ENCODE measurements at places on chromosomes 16 and 17.

DNA sequence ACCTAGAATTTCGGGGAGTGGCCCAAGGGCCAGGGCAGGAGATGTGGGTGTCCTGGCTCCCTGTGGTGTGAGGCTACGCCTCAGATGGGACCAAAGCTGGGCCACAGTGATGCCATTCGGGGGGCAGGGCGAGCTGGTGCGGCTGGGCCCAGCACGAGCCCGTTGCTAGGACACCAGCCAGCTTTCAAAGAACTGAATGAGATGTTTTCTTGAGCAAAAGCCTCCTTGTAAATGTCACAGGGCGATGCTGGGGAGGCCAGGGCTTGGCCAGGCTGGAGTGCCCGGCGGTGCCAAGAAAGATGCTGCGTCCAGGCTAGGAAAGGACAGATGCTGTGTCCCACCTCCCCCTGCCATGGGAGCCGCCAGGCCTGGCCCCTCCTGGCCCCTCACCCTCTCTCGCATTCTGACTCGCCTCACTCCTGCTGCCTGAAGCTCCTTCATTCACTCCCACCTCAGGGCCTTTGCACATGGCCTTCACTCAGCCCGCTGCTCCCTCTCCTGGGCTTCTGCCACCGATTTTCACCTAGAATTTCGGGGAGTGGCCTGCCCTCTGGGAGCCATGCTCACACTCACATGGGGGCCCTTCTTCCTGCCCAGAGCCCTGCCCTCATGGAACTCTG is 39.1 kb downstream of the CPNE2 start:
- no peak for DNase-seq

GRCh38 chr16:19071811-19072777 is 4.7 kb downstream of the COQ7 start:
- DNase-seq, result peak; percentile 61

DNA sequence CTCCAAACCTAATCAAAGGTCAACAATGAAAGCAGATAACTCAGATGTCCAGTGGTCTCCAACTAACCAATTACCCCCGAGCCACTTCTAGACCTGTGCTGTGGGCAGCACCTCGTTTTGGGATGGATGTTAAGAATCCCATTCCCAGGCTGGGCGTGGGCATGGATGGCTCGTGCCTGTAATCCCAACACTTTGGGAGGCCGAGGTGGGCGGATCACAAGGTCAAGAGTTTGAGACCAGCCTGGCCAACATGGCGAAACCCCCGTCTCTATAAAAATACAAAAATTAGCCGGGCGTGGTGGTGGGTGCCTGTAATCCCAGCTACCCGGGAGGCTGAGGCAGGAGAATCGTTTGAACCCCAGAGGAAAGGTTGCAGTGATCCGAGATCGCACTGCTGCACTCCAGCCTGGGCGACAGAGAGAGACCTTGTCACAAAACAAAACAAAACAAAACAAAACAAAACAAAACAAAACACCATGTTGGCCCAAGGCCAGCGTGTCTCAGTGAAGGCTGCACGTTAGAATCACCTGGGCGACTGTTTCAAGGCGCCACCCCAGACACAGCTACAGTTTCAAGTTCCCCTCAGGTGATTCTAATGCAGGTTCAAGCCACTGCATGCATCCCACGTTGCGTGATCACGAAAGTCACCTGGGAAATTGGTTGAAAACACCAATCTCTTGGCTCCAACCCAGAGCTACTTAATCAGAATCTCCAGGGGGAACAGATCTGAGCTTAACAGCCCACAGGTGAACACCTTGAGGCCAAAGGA is 21.3 kb downstream of the COX4I1 start:
- no peak for DNase-seq

DNA sequence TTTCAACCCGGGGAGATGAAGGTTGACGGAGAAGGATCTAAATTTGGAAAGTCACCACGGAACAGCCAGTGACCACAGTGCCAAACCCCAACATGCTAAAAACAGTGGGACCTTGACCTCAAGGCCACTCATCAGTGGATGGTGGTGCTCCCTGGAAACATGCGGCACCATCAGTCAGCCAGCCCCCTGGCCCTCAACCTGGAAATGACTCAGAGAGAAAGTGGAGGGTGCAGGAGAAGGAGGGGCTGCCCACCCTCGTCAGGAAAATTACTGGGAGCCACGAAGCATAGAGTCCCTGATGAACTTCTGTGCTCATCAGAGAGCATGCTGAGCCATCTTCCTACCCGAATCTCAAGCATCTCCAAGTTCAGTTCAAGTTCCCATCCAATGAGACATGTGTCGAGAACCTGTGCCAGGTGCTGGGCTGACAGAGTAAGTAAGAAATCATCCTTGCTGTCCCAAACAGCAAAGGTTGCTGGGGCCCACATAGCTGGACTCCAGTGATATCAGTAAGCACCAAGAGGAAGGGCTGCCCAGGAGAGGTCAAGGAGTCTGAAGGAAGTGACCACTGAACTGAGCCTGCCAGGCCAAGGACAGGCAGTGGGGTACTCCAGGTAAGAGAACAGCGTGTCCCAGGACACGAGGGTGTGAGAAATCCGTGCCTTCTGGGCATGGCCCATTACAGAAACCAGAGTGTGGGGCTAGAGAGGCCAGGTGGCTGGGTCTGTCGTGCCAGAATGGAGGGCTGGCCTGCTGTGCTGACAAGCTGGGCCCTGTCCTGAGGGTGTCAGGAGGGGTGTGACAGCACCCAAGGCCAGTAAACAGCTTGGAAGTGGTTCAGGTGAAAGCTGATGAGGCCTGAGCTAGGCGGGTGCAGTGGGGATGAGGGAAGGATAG is 5.2 kb downstream of the PECAM1 start:
- no peak for DNase-seq

DNA sequence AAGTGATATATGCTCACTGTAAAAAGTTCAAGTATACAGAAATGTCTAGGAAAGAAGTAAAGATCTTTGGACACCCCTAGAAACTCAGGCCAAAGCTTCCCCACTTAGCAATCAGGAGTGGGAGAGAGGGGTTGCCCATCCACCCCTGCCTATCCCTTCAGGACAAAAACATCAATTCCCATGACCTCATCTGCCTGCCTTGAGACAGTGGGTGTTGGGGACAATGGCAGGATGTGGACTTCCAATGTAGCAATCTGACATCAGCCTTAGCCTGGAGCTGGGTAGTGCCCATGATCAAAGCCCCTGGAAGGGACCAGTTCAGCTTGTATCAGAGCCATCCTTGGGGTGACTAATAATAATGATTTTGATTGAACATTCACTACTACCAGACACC is 18.1 kb downstream of the ITPRIPL2 start:
- DNase-seq, result no peak

- no peak for DNase-seq
Observed at GRCh38 chr17:11178581-11178980, 62.4 kb upstream of the SHISA6 start.

DNA sequence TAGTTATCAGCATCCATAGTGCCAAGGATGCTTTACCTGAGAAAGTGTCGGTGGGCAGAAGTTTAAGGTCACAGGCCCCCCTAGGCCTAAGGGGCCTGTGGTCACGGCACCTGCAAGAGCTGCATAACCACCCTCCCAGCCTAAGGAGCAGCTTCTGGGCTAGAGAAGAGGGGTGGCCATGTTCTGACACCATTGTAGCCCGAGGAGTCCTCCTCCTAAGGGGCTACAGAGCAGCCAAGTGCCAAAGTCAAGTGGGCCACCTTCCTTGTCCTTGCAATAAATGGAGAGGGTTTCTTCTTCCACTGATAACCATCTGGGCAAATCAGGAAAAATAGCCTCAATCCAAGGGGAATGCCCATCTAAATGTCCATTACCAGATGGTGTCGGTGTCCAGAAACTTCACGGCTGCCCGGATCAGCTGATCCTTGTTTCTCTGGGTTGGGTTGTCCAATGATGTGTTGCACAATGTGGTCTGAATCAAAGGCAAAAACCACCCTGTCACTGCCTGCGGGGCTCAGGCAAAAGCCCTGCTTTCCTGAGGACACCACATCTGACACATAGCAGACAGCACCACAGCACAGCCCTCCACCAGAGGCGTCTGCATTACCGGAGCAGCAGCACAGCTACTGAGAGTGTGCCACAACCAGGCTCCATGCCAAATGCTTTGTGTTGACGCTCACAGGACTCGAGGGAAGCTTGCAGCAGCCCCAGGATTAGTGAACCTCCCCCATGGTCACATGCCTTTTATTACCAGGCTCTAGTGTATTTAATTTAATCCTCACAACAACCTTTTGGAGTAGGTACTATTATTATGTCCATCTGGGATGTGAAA is 12.8 kb downstream of the ATPAF2 start:
- DNase-seq, result no peak

- DNase-seq, result no peak
Observed at GRCh38 chr17:73770849-73771229, 126.6 kb upstream of the SDK2 start.

DNA sequence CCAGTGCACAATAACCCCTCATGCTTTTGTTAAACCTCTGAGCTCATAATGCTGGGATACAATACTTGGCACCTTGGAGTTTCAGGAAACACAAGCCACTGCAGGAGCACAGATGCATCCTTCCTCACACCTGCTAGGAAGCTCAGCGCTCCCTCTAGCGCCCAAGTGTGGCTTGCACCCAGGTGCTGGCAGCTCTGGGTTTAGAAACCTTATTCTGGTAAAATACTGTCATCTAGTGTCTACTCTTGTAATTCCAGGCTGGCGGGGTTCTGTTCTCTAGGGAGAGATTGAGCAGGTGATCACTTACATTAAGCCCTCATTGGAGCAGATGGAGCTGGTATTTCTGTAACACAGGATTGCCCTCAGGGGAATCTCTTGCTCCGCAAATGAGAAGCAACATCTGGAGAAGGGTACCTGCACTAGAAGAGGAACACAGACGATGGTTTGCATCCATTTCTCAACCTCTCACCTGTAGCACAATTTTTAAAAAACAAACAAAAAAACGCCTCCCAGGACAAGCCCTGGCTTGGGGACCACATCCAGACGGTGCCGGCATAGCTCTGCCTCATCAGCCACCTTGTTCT is 1.5 kb downstream of the CCL1 start:
- peak; percentile 93 for DNase-seq

- no peak for DNase-seq
Observed at GRCh38 chr17:37466471-37466870, 23.2 kb upstream of the DUSP14 start.

GRCh38 chr16:78483124-78483992 is 383.9 kb downstream of the WWOX start:
- DNase-seq, result no peak

- DNase-seq, result peak; percentile 79
Observed at GRCh38 chr17:41785859-41786226, 668 bp downstream of the JUP start.

GRCh38 chr17:19753661-19754463 is 5.8 kb upstream of the ALDH3A1 start:
- no peak for DNase-seq

DNA sequence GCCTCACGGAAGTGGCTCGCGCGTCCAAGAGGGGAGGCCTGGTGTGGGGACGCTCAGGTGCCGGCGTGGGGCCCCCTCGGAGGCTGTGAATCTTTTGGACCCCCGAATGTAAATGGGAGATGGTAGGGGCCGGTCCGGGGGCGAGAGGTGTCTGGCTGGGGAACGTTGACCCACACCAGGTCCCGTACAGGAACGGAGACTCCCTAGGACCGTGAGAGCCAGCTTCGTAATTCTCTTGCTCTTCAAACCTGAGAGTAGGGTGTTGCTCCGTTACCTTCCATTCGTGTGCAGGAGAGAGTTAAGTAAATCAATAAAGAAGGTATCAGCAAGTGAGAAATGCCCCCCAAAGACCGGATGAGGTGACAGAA is 481 bp downstream of the LYRM1 start:
- DNase-seq, result no peak

- DNase-seq, result no peak
Observed at GRCh38 chr17:80529104-80529903, 15.3 kb upstream of the RPTOR start.

DNA sequence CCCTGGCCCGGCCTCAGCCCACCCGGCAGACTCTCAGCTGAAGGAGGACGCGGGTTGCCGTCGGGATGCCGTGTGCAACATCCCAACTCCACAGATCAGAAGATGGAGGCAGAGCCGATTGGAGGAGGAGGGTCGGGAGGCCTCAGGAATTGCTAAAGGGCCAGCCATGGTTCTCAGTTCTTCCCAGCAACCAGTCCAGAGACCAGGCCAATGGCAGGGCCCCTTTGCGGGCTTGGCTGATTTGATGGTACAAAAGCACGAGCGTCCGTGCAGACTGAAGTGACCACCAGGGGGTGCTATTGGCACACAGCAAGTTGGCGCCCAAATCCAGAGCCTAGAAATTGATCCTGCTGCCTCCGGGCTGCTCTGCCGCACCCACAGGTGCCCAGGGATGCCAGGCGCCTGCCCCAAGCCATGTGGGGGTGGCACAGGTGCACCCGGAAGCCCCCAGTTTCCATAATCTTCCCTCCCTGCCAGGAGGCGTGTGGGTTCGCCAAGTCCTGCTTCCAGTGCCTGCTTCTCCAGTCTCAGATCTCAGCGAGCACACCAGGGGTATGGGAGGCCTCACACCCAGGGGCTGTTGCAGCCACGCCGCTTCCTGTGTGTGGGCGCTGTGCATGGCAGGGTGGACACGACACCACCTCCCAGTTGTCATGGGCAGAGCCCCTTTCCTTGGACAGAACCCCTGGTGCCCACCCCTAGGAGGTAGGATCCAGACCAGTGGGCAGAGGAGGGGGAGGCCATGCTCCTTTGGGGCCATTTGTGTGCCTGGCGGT is 7.1 kb upstream of the TEX19 start:
- DNase-seq, result peak; percentile 97

DNA sequence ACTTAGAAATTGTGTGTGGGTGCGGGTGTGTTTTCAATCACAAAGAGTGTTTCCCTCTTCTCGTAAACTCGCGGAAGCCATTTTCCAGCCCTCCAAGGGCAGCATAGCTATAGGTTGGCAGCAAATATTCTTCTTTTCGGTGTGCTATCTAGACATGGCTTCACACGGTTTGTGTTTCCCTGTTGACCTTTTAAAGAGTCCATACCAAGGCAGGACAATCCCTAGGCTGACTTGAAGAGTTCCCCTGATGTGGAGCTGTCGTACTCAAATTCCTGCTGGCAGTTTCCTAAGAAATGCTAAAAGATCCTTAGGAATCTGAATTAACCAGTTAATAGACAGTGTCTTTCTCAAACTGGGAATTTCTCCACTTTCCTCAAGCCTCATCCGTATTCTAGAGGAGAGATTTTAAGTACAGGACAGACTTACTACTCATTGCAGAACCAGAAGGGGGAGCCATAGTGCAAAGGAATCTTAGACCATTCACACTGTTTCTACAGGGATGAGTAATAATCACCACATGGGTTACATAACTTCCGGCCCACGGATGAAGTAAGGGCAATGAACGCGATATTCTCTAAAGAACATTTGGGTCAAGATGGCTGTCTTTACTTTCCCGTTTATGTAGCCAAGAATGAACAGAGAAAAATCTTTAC is 288.6 kb upstream of the ELAC2 start:
- no peak for DNase-seq

DNA sequence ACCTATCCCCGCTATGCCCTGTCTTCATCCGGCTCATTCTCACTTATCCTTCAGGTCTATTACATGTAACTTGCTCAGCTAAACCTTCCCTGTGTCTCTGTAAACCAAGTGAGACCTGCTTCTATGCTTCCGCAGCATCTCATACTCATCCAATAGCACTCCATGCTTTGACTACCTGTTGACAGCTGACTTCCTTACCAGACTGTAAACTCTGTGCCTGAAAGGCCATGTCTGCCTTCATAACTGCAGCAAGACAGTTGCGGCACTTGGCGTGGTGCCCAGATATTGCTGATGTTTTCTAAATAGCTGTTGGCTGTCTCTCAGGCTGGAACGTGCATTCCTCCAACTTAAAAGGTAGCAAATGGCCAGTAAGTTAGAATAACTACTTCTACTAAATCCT is 1.8 kb upstream of the OR1E1 start:
- DNase-seq, result no peak
